ENCODE measurements at places on chromosomes 13 and 19.

GRCh38 chr13:79496188-79496587 is 15.2 kb downstream of the NDFIP2 start:
- no peak for DNase-seq

DNA sequence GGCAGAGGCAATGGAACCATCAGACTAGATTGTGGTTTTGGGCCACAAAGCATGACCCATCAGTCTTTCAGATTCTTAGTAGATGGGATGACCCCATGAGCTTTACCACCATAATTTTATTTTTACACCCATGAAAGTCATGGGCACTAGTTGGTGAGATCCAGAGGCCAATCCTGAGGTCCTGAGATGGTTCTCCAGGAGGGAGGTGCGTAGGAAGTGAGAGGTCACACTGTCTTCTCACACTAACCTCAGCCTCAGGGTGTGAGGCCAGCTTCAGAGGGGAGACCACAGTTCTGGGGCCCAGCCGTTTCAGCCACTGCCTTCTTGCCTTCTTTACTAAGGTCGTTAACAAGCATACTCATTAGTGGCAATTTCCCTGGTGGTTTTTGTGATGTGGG is 106.4 kb downstream of the AKAP11 start:
- no peak for DNase-seq

- no peak for DNase-seq
Observed at GRCh38 chr13:78596736-78597601, 6.4 kb downstream of the POU4F1 start.

- DNase-seq = no peak
Observed at GRCh38 chr19:13987101-13987890, 18.8 kb downstream of the RFX1 start.

DNA sequence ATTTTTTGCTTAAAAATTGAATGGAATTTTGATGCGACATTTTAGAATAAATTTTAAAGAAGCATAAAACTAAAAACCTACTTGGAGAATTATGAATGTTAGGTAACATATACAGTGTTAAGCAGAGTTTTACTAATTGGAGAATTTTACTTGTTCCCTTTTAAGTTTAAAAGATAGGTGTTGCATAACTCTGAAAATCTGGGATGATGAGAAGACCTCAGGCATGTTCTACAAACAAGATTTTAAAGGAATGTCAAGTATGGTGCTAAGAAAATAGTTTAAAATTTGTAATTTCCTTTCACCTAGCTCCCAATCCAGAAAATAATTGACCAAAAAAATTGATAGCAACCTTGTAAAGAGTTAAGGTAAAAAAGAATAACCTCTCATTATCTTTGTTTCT is 135.8 kb downstream of the RFC3 start:
- DNase-seq = no peak

GRCh38 chr19:14119644-14120496 is 2.3 kb upstream of the PRKACA start:
- no peak for DNase-seq

- DNase-seq = no peak
Observed at GRCh38 chr19:56105090-56105701, 15.9 kb downstream of the ZNF787 start.

GRCh38 chr13:103638706-103639105 is 572.5 kb upstream of the SLC10A2 start:
- no peak for DNase-seq

DNA sequence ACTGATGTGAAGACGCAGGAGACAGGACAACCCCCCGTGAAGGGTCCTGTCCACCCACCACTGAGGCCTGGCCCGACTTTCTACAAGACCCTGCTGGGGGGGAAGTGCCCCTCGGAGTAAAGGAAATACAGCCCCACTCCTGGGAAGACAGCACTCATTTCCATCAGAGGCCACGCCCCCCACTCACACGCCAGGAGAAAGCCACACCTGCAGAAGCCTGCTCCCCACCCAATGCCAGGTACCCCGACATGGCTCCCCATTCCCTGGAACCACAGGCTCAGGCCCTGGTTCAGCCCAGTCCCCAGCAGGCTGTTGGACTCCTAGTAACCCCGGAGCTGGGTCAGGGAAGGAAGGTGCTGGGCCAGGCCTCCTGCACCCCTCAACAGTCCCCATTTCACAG is 10.9 kb upstream of the ATP8B3 start:
- DNase-seq = no peak

- no peak for DNase-seq
Observed at GRCh38 chr19:16581145-16581970, 9.1 kb upstream of the SLC35E1 start.

DNA sequence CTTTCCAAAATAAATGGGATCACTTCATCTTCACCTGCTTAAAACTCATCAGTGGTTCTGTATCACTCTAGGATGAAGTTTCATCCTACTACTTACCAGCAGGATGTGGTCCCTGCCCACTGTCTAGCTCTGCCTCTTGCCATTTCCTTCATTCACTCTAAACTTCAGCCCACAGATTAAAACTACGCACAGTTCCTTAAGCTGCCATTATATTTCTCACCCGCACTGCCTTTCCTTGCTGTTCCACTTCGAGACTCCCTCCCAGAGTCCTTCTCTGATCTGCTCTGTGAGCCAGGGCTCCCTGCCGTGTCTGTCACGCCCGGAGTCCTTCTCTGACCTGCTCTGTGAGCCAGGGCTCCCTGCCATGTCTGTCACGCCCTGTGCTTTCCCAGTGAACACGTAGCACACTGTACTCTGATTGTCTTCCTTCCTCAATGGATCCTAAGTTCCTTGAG is 52.0 kb upstream of the NPAS1 start:
- no peak for DNase-seq

DNA sequence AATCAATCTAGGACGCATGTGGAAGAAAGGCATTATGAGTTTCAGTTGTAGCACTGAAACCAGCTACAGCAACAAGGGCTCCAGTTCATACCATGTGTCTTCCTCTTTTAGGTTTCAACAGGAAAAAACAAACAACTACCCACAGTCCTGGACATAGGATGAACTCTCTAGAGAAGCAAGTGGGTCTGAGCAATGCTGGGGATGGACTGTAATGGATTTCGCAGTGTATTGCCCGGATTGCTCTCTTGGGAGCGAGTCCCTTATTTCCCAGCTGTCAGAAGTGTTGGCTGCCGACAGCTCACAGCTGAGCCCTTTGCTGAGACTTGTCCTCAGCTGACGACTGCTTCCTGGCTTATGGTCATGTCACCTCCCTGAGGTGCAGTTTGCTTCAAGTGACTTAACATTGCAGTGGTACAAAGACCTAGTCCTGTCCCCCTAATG is 12.1 kb upstream of the MYCBP2 start:
- DNase-seq = no peak

- DNase-seq = no peak
Observed at GRCh38 chr13:33276570-33276969, 9.0 kb downstream of the STARD13 start.

DNA sequence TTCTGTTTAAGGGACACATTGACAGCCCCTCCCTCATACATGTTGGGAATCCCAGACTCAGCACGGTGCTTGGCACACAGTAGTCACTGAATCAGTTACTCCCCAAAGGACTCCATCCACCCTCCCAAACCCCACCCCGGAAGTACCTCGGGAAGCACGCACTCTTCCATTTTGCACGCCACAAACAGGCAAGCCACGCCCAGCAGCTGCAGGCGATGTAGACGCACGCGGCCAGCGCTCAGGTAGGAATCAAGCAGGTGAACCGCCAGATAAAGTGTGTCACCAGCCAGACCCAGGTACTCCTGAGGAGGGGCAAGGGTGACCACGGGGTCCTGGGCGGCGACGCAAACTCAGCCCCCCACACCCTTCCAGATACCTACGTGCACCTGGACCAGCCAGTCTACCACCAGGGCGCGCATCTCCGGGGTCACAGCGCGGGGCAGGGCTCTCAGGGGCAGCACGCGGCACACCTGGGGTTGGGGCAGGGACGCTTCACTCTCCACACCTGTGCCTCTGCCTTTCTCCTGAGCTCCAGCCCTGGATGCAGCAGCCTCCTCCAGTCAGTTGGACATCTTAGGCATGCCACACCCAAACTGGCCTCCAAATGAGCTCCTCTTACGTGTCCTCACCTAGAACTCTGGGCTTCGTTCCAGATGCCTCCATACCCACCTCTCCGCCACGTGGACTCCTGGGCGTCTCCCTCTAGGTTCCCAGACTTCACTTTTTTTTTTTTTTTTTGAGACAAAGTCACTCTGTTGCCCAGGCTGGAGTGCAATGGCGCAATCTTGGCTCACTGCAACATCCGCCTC is 1.9 kb downstream of the CCNP start:
- DNase-seq = no peak

DNA sequence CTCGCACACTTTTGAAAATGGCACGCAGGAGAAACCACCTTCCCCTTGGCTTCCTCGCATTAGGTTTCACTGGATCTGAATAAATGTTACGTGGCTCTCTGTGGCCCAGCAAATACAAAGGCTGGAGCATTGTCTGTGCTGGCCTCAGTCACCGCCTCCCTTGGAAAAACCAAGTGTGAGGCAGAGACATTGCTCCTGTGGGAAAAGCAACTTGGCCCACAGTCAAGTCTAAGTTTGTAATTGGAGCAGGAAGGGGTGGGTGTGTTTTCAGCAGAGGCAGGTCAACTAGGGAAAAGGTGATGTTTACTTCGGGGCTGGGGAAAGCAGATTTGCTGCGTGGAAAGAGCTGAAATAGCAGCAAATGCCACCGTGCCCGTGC is 101.6 kb downstream of the IRS2 start:
- DNase-seq = no peak

GRCh38 chr13:67771106-67771505 is 541.0 kb upstream of the PCDH9 start:
- no peak for DNase-seq

GRCh38 chr13:114099918-114100445 is 32.4 kb downstream of the RASA3 start:
- DNase-seq = no peak

DNA sequence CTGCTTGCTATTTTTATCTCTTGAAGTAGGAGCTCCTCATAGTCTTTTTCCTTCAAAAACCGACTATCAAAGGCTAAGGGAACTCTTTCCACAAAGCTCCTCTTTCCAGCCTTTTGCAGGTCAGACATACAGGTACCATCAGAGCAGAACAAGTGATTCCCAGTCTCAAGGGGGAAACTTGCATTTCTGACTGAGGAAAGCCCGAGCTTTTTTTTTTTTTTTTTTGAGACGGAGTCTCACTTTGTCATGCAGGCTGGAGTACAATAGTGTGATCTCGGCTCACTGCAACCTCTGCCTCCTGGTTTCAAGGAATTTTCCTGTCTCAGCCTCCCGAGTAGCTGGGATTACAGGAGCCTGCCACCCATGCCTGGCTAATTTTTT is 32.0 kb downstream of the RUBCNL start:
- no peak for DNase-seq

DNA sequence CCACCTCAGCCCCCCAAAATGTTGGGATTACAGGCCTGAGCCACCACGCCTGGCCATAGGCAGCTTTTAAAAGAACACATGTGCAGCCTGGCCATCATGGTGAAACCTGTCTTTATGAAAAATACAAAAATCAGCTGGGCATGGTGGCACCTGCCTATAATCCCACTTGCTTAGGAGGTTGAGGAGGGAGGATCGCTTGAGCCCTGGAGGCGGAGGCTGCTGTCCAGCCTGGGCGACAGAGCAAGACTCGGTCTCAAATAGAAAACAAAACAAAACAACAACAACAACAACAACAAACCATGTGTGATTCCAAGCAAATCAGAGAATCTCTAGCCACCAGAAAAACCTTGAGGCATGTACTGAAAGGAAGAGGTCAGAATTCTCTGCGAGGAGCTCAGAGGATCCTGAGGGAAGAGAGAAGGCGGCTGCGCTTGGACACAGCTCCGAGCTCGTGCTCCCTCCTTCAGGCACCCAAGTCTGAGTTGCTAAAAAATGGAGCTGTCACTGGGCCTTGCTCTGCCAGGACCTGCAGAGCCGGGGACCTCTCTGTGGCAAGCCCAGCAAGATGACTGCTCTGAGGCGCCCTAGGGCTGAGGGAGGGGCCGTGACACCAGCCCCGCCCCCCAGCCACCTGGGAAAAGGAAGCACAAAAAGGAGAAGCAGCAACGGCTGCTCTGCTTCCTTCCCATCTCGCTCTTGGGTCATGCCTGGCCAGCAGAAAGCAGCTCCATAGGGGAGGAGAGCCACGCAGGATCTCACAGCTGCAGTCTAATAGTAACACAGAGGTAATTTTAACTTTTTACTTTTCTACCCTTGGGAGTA is at the start of gene ARL11:
Gene ARL11 (plus strand): TSS at position 677 of the 822 bp plus-strand sequence. CDS start 1,941 bp downstream, outside the sequence.
- DNase-seq = peak; percentile 17

DNA sequence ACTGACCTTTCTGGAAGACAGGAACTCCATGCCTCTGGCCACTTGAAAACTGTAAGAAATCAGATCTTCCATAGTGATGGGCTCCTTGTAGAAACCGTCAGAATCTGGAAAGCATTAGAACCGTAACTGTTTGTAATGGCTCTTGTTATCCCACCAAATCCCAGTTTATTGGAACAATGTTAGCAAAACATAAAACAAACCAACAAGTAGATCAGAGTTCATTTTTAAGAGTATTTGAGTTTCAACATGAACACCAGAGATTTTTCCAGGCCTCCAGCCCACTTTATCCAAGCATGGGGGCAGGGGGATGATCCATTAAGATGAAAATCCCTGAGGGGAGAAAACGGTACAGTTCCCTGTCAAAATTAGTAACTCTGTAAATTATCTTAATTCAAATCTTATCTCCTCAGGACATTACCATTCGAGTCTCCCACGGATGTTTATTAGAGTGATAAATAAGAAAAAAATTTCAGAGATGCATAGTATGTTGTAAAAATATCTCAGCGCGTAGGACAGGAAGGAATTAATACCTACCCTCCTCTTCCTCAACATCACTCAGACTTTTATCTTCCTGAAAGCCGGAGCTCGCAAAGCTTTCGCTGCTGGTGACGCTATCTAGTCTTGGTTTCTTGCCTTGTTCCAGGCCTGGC is 172.5 kb downstream of the FLT1 start:
- DNase-seq = no peak

- no peak for DNase-seq
Observed at GRCh38 chr13:27523346-27524073, 73.1 kb upstream of the MTIF3 start.

DNA sequence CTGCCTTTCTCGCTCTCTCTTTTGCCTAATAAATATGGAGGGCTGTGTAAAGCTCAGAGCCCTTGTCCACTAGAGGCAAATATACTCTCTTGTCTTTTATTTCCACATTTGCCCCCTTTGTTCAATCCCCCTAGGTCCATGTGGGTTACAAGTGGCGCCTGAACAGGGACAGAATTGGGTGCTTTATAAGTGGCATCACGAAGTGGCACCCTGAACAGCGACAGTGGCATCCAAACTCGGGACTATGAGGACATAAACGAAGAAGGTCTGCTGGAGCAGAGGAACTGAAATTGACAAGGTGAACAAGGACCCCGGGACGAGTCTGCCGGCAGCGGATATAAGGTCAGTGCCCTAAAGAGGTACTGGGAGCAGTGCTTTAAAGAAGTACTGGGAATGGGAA is 4.3 kb upstream of the ZNF610 start:
- DNase-seq = no peak

DNA sequence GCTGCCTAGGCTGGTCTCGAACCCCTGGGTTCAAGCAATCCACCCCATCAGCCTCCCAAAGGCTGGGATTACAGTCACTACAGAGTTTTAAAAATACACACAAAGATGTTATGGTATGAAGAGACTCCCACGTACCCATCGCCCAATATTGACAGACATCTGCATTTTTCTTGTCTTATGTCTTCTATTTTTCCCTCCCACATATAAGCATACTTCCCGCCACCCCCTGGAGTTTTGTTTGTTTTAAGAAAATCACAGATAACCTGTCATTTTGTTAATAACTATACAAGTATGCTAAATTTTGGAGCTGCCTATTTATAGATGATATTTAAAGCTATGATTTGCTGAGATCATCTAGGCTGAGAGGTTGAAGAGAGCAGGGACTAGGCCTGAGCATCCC is 6.2 kb upstream of the SMG9 start:
- DNase-seq = no peak

- DNase-seq = no peak
Observed at GRCh38 chr19:33667141-33667650, 45.4 kb downstream of the CHST8 start.

Measured in keratinocyte (primary cell).